D341Med (cell line): ENCODE measurements at places on chromosomes 2 and 18.

DNA sequence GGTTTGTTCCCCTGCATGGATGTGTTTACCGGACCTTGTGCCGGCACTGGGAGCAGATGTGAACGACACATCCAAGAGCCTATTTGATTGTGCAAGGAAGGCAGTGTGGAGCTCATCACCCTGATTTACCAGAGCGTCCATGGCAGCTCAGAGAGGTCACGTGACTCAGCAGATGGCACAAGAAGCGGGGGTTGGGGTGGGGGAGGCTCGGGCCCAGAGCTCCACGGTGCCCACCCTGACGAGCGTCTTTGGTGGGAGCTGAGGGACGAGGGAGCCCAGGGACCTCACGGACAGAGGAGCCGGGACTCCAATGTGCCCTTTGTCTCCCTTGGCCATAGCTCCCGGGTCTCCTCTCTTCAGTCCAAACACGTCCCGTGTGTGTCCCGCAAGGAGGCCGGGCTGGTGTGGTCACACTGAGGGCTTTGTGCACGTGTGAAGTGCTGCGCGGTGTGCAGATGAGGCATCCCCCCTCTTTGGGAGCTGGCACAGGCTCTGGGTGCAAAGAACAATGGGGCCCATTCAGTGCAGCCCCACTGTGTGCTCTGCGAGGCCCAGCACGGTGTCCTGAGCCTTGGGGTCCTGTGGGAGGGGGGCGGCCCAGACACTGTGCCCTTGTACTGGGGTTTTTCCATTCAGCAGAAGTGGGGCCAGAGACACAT lies 15.5 kb downstream of the KCNIP3 start:
- DNase-seq: no peak

- no peak for DNase-seq
Observed at GRCh38 chr18:10546557-10547300, 20.9 kb downstream of the NAPG start.

- no peak for DNase-seq
Observed at GRCh38 chr2:45554073-45554741, 56.9 kb downstream of the SRBD1 start.

- DNase-seq: peak; percentile 24
Observed at GRCh38 chr2:37344453-37345361, at the start of gene QPCT. TSS of gene QPCT (plus strand) at chr2:37344630. CDS start at chr2:37344732, 102 bp downstream.

GRCh38 chr2:73489053-73489452 lies 103.4 kb downstream of the ALMS1 start:
- DNase-seq: no peak

- no peak for DNase-seq
Observed at GRCh38 chr2:216970359-216970915, 110.6 kb upstream of the TNP1 start.

DNA sequence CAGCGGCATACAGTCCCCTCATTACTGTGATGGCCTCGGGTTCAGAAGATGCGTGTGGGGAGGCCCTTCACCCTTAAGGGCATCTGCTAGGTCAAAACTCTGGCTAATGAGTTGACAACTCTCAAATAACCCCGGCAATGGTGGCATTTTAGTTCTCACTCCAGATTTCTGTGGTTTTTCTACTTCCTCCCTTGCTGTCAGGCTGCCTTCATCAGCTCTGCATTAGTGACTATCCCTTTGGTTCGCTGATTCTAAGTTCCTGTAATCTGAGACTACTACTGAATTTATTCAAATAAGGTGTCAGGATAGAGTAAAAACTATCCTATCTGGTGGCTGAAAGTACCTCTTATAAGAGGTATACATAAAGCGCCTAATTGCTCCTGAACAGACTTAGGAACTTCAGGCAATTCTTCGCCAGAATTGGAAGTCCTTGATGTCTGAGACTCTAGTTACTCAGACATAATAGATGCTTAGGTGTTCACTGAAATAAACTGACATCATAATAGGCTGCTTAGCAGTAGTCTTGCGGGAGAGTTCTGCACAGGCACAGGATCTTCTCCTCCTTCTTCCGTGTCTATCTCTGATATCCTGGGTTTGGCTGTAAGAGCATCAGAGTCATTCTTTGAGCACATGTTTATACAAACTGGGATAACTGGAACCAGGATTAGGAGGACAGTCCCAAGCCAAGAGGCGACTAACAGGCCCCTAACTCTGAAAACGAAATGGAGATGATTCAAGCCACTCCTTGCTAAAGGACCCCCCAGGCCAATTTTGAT lies 194.5 kb downstream of the DNER start:
- no peak for DNase-seq
